H9 (cell line): ENCODE measurements at places on chromosomes 2 and 18.

DNA sequence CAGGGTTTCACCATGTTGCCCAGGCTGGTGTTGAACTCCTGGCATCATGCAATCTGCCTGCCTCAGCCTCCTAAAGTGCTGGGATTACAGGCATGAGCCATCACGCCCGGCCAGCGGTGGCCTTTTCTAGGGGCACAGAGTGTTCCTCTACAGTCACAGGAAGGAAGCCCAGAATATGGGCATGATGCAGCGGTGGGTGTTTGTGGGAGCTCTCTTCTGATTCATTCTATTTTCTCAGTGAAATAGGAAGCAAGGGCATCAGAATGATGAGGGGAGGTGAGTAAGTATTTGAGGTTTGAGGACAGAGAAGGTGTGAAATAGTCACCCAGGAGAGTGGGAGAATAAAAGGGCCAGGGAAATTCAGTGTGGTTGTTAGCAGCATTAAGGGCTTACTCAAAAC is 70.3 kb upstream of the PSME4 start:
- no peak for DNase-seq

- DNase-seq: no peak
Observed at GRCh38 chr18:50187659-50188058, 7.3 kb downstream of the MYO5B start.

DNA sequence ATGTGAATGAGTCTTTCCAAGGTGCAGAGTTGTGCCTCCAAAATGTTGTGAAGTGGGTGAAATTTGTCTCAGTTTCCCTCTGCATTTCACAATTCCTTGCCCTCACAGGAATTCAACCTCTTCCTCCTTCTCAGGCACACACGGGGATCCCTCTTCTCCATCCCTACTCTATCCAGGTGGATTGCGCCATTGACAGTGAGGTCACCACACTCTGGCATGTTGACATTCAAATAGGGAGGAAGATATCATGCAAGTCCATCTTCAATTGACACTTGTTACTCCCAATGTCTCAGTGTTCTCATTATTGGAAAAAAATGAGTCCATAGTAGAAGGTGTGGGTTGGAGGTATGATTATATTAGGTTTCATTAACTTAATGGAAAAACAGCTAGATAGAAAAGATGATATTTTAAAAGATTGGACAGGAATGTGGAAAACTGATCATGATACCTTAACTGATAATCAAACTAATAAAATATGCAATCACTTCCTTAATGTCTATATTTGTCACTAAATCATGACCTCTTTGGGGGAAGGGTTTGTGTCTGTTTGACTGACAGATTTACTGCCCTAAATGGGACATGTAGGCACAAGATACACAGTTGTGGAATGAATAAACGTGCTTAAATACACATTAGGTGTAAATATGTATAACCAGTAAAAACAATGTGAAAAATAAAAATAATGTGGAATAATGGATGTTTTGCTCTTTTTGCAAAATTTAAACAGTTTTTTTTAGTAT is 213.8 kb upstream of the SLC8A1 start:
- no peak for DNase-seq

- DNase-seq: no peak
Observed at GRCh38 chr2:165239230-165239629, at the start of gene SCN2A. SCN2A (plus strand) TSS chr2:165239414; CDS start chr2:165295824, 56,410 bp downstream.

- no peak for DNase-seq
Observed at GRCh38 chr18:59067873-59068272, 71.8 kb upstream of the SEC11C start.
